Nephron progenitor cell (in vitro differentiated cells): ENCODE measurements at places on chromosomes 11 and 22.

- no peak for DNase-seq
Observed at GRCh38 chr11:13344818-13345217, 67.2 kb downstream of the BMAL1 start.

- DNase-seq, result no peak
Observed at GRCh38 chr22:30161051-30161469, 80.8 kb downstream of the HORMAD2 start.

DNA sequence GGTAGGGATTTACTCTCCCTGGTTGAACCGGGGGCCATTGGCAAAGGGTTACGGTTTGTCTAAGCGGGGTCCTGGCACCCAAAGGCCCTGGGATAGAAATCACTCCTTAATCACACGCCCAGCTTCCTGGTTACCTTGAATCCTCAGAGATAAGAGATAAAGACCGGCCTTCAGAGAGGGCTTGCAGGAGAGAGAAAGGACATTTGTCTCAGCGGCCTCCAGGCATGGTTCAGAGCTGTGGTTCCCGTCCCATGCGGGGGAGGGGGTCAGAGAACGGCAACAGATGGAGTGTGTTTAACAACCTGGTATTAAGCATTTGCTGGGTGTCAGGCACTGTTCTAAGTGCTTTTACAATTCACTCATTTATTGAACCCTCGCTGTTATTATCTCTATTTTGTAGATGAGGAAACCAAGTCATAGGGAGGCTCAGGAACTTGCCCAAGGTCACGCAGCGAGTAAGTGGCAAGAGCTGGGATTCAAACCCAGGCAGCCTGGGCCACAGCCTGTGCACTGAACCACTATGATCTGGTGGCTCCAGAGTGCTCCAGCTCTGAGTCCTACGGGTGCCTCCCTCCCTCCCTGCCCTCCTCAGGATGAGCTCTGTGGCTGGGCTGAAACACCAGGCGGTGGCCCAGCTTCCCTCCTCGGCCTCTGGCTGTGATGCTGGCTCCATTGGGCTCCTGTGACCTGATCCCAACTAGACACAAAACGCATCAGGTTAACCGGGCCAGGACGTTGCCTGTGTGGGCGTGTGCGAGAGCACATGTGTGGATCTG is 18.6 kb downstream of the LRRC10B start:
- DNase-seq, result no peak

GRCh38 chr22:29144786-29145160 is 60.9 kb upstream of the EMID1 start:
- DNase-seq, result peak; percentile 61

GRCh38 chr11:14635546-14635945 is 8.1 kb upstream of the PDE3B start:
- no peak for DNase-seq

GRCh38 chr11:36312611-36313472 is 16.8 kb downstream of the PRR5L start:
- no peak for DNase-seq

DNA sequence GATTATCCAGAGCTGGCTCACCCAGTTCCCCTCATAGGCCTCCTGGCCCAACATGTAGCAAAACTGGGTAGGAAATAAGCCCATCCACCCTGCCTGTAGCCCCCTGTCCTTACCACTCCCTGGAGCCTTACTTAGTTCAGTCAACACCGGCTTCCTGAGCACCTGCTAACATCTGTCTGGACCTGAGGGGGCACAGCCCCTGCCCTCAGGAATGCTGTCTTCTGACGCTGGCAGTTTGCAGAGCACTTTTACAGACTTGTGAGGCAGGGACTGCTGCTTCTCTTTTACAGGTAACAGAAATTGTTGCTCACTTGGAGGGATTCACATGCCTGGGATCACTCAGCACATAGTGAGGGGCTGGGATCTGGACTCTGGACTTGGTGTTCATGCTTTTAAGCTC is 152.0 kb upstream of the TBCEL start:
- no peak for DNase-seq

GRCh38 chr11:121427400-121427744 is 24.7 kb upstream of the SORL1 start:
- DNase-seq, result no peak

GRCh38 chr11:113296447-113297205 is 17.8 kb upstream of the TTC12 start:
- DNase-seq, result no peak

GRCh38 chr11:132962041-132962440 is 570.3 kb downstream of the OPCML start:
- DNase-seq, result no peak

DNA sequence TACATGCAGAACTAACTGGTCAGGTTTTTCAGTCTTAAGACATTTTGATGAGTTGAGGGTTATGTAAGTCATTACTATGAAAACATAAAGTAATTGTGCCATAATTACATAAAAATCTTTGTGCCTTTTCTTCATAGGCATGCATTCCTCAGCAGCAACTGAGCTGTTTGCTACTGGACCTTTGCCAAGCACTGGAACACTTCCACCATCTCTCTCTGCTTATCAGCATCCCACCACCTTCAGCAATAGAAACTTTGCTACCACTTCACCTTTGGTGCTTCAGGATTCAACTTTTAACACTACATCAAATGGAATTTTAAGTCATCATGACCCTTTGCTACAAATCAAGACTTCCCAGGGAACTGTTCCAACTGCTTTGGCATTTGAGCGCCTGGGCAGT is 39.0 kb downstream of the QSER1 start:
- no peak for DNase-seq
